ENCODE measurements at places on chromosomes 5 and 9.

GRCh38 chr5:52811067-52811749 is 23.5 kb downstream of the ITGA1 start:
- no peak for DNase-seq

- no peak for DNase-seq
Measured at GRCh38 chr9:109114670-109115069, 5.1 kb downstream of the TMEM245 start.

- DNase-seq = no peak
Measured at GRCh38 chr9:136204145-136204805, 653 bp downstream of the LHX3 start.

GRCh38 chr5:95743232-95743631 is 12.1 kb downstream of the RHOBTB3 start:
- DNase-seq = no peak

- no peak for DNase-seq
Measured at GRCh38 chr5:68149189-68149588, 66.4 kb upstream of the PIK3R1 start.

- DNase-seq = no peak
Measured at GRCh38 chr9:134283111-134283515, 43.1 kb upstream of the RXRA start.
